ENCODE measurements at places on chromosomes 13 and 19.
A peak's percentile ranks its signal among the peaks of the same experiment; 100 is the strongest.

DNA sequence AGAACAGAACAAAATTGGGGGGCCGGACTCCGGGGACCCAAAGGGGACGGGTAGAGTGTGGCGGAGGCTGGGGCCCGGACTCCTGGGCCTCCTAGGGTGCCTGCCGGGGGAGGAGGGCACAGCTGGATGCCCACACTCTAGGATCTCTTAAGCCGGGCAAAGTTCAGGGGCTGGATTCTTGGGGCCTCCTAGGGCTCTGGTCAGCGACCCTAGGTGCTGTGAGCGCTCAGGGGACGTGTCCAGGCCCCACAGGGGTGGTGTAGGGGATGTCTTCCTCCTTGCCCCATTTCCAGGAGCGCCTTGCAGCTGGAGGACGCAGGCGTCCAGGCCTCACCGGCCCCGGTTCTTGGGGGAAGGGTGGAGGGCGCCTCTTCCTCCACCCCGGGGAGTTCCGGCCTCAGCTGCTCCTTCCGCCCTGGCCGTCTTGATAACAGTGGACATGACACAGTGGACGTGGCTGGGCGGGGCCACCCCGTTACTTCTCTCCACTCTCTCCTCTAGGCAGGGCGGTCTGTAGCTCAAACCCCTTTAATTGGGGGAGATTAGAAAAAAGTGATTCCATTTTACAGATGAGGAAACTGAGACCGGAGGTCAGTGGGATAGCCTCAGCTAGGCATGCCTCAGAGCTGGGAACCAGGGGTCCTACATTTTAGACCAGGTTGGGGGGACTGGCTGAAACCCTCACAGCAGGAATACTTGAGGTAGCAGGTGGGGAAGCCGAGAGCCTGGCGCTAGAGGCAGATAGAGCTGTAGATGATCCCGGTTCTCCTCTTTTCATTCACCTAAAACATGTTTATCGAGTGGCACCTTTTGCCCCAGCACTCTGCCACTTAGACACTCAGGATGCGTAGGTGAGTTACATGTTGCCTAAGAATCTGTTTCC lies 705 bp downstream of the STXBP2 start:
- no peak for DNase-seq

DNA sequence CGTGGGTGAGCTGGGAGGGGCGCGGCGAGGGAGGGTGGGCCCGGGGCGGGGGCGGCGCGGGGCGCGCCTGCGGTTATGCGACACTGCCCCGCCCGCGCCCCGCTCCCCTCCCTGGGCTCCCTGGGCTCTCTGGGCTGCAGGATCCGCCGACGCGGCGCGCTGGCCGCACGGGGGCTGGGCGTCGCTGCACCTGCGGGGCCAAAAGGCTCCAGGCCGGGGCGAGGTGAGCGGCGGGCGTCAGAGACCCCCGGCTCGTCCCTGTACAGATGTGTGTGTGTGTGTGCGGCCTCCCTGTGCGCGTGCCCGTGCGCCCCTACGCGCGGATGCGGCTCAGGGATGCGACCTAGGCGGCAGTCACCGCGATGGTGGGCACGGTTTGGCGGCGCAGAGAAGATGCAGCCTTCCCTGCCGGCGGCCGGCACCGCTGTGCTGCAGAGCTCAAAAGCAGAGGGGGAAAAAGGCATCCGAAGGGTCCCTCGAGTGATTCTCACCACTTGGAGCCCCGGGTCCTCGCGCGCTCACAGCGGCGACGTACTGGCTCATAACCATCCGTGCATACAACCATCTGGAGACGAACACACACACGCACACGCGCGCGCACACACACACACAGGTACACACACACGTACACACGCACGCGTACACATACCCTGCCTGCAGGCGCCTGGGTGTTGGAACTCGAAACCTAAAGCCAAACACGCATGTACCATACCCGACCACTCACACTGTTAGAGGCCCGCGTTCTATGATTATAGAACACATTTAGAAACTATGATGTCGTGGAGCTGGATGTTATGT lies 709 bp downstream of the ATP8A2 start:
- no peak for DNase-seq

GRCh38 chr19:49067554-49067953 lies 2.9 kb upstream of the NTF4 start:
- no peak for DNase-seq

DNA sequence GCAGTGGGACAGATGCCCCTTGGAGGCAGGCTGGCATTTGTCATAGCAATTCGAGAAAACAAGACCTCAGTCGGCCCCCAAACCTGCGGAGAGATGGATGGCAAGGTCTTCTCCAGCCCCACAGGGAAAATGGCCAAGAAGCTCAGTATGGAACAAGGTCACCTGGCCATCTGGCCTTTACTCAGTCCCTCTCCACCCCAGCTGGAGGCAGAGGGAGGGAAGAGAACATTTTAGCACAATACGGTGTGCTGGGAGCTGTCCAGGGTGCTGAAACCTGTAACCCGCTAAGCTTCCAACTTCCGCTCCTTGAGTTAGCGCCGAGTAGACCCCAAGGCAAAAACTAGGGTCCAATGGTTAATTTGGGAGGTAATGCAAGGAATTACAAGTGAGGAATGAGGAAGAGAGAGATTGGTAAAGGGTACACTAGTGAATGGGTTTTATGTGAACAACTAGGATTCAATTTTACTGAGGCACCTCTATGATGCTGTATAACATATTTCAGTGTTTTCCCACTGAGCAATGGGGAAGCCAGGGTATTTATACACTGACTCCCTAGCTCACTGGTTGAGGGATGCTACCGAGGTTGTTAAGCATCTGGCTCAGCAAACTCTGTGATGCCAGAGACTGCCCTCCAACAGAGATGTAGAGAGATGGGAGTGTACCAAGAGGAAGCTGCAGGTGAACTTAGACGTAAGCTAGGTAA lies 64.3 kb downstream of the CACNA1A start:
- DNase-seq: peak; percentile 43

GRCh38 chr13:22091222-22091970 lies 420.5 kb downstream of the FGF9 start:
- no peak for DNase-seq

- DNase-seq: no peak
These were observed 397.4 kb downstream of the DACH1 start for GRCh38 chr13:71469626-71470025.

GRCh38 chr13:59112221-59112718 lies 1051.5 kb downstream of the DIAPH3 start:
- no peak for DNase-seq

DNA sequence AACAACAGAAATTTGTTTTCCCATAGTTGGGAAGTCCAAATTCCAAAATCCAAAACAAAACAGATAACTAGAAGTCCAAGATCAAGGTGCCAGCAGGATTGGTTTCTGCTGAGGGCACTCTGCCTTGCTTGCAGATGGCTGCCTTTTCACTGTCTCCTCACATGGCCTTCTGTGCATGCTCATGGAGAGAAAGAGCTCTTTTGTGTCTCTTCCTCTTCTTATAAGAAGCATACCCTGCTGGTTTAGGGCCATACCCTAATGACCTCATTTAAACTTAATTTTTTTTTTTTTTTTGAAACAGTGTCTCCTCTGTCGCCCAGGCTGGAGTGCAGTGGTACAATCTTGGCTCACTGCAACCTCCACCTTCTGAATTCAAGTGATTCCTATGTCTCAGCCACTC lies 1974.1 kb upstream of the PCDH20 start:
- DNase-seq: no peak

DNA sequence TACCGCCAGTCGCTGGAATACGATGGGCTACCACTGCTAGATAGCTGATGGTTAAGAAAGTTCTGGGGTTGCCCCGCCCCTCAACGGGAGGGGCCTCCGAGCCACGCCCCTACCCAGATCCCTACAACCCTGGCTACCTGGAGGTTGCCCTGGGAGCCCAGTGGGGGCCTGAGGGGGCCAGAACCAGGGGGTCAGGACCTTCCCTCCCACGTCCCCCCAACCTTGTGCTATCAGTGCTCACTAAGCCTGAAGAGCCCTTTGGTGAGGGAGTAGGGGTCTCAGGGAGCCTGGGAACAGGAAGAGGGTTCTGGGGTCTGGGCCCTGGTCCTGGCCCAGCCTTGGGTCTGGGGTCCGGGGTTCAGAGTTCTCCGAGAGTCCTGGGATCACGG lies 8.9 kb downstream of the OCEL1 start:
- DNase-seq: peak; percentile 26

- DNase-seq: no peak
These were observed 8.7 kb downstream of the MICOS13 start for GRCh38 chr19:5671600-5671999.

DNA sequence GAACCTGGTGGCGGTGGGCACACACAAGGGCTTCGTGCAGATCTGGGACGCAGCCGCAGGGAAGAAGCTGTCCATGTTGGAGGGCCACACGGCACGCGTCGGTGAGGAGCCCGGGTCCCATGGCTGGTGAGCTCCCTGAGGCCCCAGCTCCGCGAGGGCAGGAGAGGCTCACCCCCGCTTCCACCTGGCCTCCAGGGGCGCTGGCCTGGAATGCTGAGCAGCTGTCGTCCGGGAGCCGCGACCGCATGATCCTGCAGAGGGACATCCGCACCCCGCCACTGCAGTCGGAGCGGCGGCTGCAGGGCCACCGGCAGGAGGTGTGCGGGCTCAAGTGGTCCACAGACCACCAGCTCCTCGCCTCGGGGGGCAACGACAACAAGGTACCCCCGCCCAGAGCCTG lies 7.3 kb upstream of the TEKTIP1 start:
- DNase-seq: no peak

- DNase-seq: no peak
These were observed 17.9 kb downstream of the COG3 start for GRCh38 chr13:45482571-45483173.

DNA sequence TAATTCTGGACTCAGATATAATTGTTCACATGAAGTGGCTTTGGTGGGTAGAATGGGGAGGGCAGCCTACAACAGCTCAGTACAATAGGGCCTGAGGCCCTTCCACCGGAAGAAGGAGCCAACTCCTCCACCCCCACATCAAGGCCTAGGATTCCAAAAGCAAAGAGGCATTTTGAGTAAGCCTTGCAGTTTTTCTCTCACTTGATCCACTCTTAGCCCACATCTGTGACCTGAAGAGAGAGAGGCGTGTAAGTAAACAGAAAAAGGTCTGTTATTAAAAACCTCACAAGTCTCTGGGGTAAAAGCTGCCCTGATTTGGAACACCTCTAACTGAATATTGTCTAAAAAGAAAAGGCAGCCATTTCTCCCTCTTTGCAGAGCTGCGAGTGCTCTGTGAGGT lies 214.1 kb upstream of the KL start:
- no peak for DNase-seq

- no peak for DNase-seq
These were observed 20.5 kb downstream of the NCAN start for GRCh38 chr19:19232261-19232721.

GRCh38 chr13:52187029-52187423 lies 27.6 kb upstream of the NEK3 start:
- DNase-seq: no peak

- DNase-seq: peak; percentile 25
These were observed 16.2 kb downstream of the RB1 start for GRCh38 chr13:48319531-48320398.

DNA sequence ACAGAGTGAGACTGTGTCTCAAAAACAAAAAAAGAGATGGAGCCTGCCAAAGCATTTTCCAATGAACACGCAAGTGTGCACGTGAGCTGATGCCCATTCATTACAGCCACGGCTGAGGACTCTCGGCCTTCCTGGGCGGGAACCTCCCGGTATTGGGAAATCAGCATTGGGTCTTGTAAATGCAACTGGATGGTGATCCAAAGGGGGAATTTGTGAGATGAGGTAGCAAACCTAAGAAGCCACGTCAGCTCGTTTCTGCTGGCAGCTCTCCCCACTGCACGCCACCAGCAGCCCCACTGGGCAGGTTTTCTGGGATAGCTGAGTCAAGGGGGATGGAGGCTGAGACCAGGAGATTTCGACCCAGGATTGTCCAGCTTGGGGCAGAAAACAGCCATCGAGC lies 11.5 kb downstream of the C13orf46 start:
- no peak for DNase-seq

DNA sequence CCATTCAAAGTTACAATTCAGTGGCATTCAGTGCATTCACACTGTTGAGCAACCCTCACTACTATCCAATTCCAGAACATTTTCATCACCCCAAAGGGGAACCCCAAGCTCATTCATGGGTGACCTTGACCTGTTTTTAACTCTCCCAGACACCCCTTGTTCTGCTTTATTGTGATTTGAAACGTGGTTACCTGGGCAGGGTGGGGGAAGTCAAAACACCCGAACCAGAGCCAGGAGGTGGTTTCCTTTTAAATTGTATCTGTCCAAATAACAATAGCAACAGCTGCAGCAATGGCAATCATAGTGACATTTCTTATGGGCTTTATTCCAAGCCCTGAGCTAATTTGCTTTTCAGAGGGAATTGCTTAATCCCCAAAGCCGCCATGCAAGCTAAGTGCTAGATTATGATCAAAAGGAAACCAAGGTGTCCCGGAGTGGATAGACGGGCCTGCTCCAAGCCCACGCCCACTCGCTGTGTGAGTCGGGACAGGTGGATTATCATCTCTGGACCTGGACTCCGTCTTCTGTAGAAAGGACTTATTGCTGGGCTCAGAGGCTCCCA lies 6.1 kb downstream of the PTGIR start:
- DNase-seq: no peak

DNA sequence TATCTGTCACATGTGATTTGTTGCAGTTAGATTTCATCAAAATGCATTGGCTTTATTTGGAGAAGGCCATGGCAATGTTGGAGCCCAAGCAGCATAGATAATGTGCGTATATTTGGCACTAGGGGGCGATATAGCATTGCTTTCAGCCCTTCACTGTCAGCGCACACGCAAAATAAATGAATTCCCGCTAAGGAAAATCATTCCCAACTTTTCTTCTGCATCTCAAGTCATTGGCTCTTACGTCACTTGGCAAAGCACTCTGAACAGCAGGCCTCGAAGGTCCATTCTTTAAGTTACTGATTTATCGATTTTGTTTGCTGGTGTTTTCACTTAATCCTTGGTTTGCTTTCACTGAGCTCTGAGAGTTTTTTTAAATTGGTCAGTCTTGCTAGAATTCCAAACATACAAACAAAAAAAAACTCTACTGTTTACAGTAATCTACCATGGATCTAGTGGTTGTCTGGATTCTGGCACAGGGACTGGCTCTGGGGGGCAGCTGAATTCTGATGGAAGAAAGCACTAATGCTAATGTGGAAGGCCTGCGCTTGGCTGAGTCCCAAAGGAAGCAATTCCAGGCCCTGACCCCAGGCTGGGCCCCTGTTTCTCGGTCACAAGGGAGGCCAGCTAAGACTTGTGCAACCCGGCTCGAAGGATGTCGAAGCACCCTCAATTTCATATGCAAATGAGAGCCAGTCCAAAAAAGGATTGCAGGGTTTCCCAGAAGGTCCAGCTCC lies 97.7 kb upstream of the IPO5 start:
- no peak for DNase-seq

- no peak for DNase-seq
These were observed 256.4 kb downstream of the DLEU7 start for GRCh38 chr13:50587115-50587514.

- DNase-seq: no peak
These were observed 210.9 kb upstream of the SPRY2 start for GRCh38 chr13:80551650-80552497.

- no peak for DNase-seq
These were observed 44.6 kb downstream of the GGACT start for GRCh38 chr13:100543872-100544602.

Data from naive thymus-derived CD8-positive, alpha-beta T cell (primary cell).